ENCODE measurements at places on chromosomes 6 and 20. TPM values are rescaled to one million over a fixed set of nuclear protein-coding genes. Genes with fewer than 3 reads are reported as not detected.

SYTL3 gene
- total RNA-seq, result 0.28 TPM

GRCh38 chr6:114404339-114404955 is 61.6 kb upstream of the HS3ST5 start:
- no peak for DNase-seq

- no peak for DNase-seq
Measured at GRCh38 chr6:4677751-4678065, 98.5 kb upstream of the CDYL start.

RPS6KA2 gene
- 32.6 TPM for total RNA-seq

- DNase-seq, result no peak
Measured at GRCh38 chr20:1334761-1335160, 5.8 kb upstream of the SDCBP2 start.

Data from neural crest cell (in vitro differentiated cells).